ENCODE measurements at places on chromosomes 16 and 17.

DNA sequence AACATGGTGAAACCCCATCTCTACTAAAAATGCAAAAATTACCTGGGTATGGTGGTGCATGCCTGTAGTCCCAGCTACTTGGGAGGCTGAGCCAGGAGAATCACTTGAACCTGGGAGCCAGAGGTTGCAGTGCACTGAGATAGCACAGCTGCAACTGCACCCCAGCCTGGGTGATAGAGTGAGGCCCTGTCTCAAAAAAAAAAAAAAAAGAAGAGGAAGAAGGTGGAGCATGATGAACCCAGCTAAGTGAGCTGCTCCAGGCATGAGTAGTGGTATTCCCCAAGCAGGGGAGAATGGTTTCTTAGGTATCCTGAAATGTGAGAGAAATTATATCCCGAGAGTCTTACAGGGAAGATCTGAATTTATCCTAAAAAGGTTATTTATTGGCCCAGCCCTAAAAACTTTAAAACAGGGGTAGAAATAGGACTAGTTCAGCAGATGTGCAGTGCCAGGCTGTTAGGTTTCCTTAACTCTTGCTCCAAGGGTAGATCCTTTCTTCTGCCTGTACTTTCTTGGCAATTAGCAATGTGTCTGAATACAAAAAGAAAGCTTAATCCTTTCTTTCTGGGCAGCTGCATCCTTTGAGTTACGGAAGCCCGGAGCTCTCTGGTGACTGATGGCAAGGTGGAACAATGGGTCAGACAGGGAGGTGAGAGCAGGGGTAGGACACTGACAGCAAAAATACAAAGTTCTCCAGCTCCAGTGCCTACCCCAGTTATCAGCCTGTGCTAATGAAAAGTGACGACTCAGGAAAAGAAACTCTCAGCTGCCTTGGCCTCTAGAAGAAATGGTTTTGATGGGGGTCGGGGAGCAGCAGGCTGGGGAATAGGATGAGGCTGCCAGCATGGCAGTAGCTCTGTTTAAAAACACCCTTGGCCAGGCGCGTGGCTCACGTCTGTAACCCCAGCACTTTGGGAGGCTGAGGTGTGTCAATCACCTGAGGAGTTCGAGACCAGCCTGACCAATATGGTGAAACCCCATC, 36.5 kb upstream of the TOB1 start:
- DNase-seq = no peak

DNA sequence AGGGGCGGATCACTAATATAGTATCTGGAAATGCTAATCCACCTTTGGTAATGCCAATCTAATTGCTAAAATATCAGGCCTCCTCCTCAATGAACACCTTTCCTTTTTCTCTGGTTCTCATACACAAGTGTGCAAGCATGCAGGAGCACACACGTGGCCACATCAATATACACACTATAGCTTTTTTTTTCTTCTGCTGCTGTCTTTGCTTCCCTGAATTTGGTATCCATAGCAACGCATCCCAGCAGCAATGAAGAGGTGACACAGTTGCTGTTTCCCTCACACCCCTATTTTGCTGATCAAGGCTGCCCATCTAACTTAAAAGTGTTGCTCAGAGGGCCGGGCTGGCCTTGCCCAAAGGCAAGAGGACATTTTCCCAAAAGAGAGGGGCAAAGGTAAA, 15.4 kb downstream of the NOG start:
- no peak for DNase-seq

DNA sequence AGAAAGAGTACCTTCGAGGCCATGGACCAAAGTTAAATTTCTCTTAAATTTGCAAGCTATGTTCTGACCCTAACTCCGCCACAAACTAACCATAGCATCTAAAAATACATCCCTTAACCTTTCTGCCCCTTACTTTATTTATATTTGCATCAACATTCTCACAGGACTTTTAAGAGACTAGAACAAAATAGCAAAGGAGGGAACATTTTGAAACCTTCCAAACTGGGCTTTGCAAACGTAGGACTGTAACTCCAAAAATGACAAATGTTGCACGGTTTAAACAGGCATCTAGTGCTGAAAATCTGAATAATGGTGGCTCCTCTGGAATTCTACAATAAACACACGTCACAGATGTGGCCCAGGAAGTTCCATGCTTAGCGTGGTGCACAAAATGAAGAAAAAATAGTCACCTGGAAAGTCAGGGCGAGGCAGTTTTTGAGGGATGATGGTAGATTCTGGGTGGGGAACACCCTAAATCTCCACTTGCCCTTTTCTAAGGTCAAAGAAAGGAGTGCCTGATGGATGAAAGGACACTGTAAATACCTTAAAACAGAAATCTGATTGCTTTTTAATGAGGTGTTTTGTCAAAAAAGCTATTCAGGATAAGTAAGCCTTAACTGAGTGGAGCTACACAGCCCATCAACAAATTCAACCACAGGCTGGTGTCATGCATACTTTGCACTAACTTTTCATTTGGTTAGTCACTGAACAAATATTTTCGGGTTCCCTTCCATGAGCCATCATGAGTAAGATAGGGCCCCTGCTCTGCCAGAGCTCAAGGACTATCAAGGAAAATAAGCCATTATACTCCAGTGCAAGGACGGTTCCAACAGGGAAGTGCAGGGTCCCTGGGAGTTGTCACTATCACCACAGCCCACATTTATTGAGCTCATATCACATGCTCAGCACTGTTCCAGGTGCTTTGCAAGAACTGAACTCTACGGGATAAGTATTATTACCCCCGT, 21.2 kb downstream of the ARHGAP17 start:
- no peak for DNase-seq

DNA sequence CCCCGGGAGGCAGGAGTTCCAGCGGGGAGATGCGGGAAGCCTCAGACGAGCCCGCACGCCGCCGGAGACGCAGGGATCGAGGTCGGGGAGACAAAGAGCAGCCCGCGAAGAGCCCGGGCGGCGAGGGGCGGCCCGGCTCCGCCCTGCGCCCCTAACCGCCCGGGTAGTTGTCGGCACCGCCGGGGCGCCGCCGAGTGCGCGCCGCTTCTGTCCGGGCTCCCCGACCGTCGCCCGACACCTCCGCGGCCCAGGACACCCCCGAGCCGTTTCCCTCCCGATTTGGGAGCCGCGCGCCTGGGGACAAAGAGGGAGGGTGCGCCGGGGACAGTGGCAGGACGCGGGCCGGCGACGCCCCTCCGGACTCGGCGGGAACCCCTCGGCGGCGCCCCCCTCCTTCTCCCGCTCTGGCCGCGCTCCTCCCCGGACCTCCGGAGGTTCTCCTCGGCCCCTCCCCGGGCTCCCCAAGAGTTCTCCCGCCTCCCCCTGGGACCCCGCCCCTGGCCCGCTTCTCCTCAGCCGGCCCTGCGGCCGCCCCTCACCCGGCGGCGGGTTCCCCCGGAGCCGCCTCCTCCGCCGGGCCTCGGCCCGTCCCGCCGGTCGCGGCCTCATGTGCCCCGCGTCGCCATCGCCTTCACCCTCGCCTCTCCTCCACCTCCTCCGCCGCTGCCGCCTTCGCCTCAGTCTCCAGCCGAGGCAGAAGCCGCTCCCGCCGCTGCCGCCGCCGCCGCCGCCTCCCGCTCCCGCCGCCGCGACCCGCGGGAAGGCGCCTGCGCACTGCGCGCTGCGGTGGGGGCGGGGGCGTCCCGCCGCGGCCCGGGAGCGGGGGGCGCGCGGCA, at the start of gene GJC1:
Gene GJC1 (minus strand): TSS at position 765 of the 836 bp plus-strand sequence. CDS start 24,470 bp downstream, outside the sequence.
- DNase-seq = no peak

- no peak for DNase-seq
Measured at GRCh38 chr16:49724774-49725173, 131.1 kb downstream of the ZNF423 start.

DNA sequence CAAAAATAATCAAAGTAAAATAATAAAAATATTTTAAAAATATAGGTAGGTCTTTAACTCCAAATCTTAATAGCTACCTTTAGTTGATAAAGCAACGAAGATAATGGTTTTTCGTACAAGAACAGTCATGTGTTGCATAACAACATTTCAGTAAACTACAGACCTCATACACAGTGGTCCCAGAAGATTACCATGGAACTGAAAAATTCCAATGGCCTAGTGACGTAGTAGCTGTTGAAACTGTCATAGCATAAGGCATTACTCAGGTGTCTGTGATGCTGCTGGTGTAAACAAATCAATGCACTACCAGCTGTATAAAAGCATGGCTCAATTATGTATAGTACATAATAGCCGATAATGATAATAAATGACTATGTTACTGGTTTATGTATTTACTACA, 43.9 kb downstream of the CREBBP start:
- DNase-seq = no peak

- DNase-seq = no peak
Measured at GRCh38 chr17:68820825-68821481, 134.2 kb downstream of the ABCA8 start.

GRCh38 chr16:65318138-65318537, 196.3 kb upstream of the CDH11 start:
- DNase-seq = no peak

GRCh38 chr17:47720754-47721533, 12.1 kb upstream of the TBX21 start:
- DNase-seq = peak; percentile 98

- no peak for DNase-seq
Measured at GRCh38 chr17:7538891-7539545, 9.8 kb upstream of the TNFSF12 start.

- no peak for DNase-seq
Measured at GRCh38 chr17:8798846-8799569, at the start of gene MFSD6L. TSS of gene MFSD6L (minus strand) at chr17:8799365. CDS start at chr17:8799120, 245 bp downstream.

DNA sequence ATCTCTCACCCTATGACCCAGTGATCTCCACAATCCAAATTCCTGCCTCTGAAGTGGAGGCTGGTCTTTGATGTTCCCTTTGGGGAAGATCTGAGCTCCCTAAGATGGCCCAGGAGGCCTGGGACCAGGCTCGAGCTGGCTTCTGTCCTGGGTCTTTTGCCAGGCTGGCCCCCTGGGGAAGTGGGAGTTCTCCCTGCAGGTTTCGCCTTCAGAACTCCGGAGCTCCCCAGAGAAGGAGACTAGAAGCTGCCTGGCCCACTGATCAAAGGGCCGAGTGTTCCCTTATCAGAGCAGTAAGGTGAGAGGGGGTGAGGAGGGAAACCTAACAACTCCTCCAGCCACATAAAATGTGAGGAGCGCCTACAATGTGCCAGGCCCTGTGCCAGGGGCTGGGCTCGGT, 147.1 kb downstream of the IRF8 start:
- no peak for DNase-seq

GRCh38 chr16:85565801-85566526, 47.2 kb upstream of the GSE1 start:
- DNase-seq = no peak

DNA sequence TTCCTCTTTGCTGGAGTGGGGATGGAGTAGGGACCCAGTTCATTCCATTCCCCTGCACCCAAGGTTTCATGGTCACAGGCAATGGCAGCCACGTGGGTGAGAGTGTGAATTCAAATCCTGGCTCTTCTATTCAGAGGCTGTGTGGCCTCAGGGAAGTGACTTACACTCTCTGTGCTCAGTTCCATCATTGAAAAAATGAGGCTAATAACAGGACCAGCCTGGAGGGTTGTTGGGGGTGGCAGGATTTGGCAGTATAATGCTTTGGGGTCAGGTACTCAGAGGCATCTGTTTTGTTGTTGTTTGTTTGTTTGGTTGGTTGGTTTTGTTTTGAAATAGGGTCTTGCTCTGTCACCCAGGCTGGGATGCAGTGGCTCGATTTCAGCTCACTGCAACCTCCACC, 2.2 kb upstream of the CRISPLD2 start:
- no peak for DNase-seq

DNA sequence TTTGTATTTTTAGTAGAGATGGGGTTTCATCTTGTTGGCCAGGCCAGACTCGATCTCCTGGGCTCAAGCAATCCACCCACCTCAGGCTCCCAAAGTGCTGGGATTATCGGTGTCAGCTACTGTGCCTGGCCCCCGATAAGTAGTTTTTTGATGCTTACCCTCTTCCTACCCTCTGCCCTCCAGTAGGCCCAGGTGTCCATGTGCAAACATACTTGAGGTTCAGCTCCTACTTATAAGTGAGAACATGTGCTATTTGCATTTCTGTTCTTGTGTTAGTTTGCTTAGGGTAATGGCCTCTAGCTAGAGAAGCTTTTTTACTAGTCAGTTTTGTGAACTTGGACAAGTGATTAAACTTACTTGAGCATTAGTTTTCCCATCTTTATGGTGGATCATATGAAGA, 136.8 kb downstream of the HS3ST4 start:
- DNase-seq = no peak

DNA sequence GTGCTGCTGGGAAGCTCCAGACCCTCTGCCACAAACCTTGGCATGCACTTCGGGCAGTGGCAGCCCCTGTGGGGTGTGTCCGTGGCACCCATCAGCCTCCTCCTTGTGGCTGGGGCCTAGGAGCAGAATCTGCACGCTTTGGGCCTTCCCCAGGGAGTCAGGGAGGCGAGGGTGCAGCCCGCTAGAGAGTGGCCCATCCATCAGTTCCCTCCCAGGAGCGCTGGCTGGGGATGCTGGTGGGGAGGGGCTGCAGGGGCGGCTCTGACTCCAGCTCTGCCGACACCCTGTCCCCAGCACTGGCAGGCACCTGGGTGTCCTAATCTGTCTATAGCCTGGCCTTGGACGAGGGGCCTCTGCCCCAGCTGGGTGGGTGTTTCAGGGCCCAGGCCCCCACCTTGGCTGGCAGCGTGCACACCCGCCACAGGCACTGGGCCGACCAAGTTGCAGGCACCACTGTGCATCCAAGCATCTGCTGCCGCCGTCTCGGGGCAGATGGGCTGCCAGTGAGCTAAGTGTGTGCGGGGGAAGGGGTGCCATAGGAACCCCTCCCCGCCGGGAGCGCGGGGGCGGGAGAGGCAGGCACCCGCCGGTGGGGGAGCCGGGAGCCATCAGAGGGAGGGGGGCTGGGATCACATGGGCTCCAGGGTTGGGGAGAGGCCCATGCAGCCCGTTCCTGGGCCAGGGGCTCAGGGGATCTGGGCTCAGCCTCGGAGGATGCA, 30.2 kb downstream of the ENDOV start:
- DNase-seq = no peak

GRCh38 chr17:48159232-48159631, 51.7 kb downstream of the SNX11 start:
- DNase-seq = no peak

- DNase-seq = no peak
Measured at GRCh38 chr16:9199311-9199710, 107.9 kb downstream of the HAPSTR1 start.

DNA sequence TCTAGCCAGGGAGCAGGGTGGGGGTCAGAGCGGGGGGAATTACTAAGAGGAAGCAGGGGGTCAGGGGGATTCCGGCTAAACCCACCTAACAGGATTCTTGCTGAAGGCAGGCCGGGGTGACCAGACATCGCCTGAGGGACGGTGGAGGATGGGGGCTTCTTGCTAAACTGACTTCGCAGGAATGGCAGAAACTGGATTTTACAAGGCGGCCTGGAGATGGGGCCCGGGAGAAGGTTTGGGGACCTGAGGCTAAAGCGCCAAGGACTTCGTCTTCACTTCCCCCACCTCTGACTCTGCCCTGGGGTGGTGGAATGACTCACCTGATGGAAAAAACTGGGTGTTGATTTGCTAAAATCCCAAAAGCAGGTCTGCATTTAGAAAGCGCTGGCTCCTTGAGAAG, 23.5 kb downstream of the LGALS3BP start:
- no peak for DNase-seq

- no peak for DNase-seq
Measured at GRCh38 chr16:85110105-85110504, 2.2 kb downstream of the CIBAR2 start.

Measured in stimulated activated CD4-positive, alpha-beta T cell treated with anti-CD3 and anti-CD28 coated beads, Interleukin-15, amount 100 ng/mL, for 48 hours (primary cell).